Activated CD8-positive, alpha-beta memory T cell treated with anti-CD3 and anti-CD28 coated beads for 1 hour (primary cell): ENCODE measurements at places on chromosomes 16 and 17.
A peak's percentile ranks its signal among the peaks of the same experiment; 100 is the strongest.

GRCh38 chr16:14289692-14290340, 218.7 kb downstream of the MRTFB start:
- no peak for DNase-seq

DNA sequence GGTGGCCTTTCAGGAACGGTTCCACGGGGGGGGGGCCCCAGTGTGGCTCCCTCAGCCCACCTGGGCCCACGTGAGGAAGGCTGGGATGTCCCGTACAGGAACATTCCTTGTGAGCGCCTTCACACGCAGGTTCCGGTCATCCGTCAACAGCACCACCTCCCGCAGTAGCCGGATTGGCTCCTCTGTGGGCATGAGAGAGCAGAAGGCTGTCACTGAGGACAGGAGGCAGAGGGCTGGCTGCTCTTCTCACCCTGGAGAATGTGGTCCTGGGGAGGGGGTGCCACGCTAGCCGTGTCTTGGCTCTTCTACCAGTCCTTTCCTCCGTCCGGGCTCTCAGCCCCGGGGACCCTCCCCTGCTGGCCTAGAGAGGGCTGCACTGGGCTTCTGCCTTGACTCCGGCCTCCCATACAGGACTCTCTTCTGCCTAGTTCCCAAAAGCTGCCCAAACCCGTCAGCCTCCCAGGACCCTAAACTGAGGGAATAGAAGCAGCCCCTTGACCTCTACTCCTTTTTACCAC, 6.6 kb downstream of the HIC1 start:
- DNase-seq, result no peak

GRCh38 chr17:42288803-42289610, 709 bp downstream of the STAT5A start:
- DNase-seq, result no peak

DNA sequence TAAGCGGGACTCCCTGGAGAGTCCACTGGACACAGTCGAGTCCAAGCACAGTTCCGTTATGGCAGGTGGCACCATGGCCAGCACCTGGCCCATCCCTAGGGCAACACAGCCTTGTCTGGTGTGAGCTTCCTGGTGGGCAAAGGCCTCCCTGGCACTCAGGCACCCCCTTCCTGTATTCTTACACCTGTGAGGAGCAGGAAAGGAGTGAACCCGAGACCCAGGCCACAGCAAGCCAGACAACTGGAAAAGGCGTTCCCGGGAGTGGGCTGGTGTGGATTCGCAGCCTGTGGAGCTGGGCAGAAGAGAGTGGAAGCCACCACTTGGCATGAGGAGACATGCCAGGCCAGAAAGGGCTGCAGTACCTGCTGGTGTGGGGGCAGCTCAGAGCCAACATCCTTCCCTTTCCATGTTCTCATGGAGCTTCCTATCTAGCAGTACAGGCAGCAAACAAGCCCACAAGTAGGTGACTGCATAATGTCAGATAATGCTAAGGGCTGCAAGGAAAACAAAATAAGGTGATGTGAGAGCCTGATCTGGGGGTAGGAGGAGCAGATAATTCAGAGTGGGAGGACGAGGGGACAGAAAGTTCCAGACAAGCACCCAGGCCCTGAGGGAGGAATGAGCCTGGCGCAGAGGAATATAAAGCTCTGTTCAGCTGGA, 87.0 kb downstream of the GNAO1 start:
- DNase-seq, result no peak

GRCh38 chr16:50428116-50428515, 59.3 kb upstream of the BRD7 start:
- DNase-seq, result no peak

- no peak for DNase-seq
Measured at GRCh38 chr17:76671912-76672262, 28.3 kb upstream of the ST6GALNAC1 start.

DNA sequence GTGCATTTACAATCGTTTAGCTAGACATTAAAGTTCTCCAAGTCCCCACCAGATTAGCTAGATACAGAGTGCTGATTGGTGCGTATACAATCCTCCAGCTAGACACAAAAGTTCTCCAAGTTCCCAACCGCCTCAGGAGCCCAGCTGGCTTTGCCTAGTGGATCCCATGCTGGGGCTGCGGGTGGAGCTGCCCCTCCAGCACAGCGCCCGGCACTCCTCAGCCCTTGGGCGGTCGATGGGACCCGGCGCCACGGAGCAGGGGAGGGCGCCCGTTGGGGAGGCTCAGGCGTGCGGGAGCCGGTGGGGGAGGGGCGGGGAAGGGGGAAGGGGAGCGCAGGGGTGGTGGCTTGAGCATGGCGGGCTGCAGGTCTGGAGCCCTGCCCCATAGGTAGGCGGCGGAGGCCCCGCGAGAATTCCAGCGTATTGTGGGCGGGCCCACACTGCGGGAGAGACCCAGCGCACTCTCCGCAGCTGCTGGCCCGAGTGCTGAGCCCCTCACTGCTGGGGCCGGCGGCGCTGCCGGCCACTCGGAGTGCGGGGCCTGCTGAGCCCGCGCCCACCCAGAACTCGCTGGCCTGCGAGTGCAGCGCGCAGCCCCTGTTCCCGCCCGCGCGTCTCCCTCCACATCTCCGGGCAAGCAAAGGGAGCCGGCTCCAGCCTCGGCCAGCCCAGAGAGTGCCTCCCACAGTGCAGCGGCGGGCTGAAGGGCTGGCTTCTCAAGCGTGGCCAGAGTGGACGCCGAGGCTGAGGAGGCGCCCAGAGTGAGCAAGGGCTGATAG, 907.5 kb downstream of the CDH8 start:
- DNase-seq, result no peak

GRCh38 chr17:76281573-76282371, 16.6 kb downstream of the UBALD2 start:
- no peak for DNase-seq

- DNase-seq, result no peak
Measured at GRCh38 chr16:60905811-60906210, 1130.4 kb downstream of the CDH8 start.

GRCh38 chr16:71923941-71924690, 28.8 kb downstream of the IST1 start:
- no peak for DNase-seq

DNA sequence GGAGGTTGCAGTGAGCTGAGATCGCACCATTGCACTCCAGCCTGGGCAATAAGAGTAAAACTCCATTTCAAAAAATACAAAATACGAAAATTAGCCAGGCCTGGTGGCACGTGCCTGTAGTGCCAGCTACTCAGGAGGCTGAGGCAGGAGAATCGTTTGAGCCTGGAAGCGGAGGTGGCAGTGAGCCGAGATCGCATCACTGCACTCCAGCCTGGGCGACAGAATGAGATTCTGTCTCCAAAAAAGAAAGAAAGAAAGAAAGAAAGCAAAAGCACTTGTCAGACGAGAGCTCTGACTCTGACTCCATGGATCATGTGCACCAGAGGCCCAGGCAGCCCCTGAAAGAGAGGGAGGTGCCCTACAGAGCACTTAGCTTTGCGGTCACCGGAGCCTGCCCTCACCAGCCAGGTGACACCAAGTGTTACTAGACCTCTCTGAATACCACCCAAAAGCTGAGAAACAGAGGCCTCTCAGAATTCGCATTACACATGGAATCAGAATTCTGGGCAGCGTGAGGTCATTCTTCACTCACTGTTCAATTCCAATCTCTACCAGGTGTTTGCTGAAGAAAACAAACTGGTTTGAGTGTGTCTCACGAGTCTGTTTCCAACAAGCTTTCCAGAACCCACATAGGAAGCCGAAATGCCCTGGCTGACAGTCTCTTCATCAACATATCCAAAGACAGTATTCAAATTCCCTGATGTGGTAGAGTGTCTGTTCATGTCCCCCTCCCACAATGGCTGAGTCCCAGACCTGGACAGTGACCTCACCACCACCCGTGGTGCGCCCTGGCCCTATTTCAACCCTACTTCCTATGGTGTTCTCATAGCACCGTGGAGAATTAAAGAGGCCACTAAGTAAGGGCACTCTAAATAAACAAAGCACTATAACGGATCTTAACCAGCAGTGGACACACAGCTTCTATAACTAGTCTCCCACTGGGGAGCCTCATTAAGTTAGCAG, 1.5 kb downstream of the FLCN start:
- DNase-seq, result no peak

- DNase-seq, result no peak
Measured at GRCh38 chr17:10702574-10702973, 5.2 kb downstream of the ADPRM start.

- no peak for DNase-seq
Measured at GRCh38 chr17:81891303-81891552, 158 bp downstream of the ALYREF start.

DNA sequence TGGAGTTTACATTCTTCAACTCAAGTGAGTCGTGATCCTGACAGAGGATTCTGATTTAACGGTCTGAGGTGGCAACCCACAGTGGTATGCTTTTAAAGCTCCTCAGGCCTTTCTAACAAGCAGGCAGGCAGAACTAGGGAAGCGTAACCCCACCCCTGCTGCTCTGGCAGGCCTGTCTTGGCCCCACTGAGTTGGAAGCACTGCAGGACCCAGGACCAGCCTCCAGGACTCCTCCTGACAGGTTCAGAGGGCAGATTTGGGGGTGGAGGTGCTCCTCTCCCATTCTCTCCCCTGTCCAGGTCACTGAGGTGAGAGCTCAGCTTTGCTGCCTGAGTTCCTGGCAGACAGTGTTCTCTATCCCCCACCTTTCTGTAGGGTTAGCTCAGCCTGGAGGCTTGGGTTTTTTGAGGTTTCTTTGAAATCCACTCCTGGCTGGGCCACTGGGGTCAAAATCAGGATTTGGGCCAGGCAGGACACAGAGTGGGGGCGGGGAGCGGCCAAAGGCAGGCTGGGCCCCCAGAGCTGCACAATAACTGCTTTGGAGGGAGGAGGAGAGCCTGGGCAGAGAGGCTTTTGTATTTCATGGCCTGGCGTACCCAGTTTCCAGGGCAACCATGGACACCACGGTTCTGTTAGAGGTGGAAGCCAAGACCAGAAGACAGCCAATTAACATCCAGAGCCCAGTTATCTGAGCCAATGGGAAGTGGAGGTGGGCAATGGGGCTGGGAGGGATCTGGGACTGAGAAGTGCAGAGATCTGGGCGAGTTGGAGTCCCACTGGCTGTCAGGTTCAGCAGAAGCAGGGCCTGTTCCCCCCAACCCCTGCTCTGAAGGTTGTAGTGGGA, 9.5 kb downstream of the MRPL27 start:
- no peak for DNase-seq

DNA sequence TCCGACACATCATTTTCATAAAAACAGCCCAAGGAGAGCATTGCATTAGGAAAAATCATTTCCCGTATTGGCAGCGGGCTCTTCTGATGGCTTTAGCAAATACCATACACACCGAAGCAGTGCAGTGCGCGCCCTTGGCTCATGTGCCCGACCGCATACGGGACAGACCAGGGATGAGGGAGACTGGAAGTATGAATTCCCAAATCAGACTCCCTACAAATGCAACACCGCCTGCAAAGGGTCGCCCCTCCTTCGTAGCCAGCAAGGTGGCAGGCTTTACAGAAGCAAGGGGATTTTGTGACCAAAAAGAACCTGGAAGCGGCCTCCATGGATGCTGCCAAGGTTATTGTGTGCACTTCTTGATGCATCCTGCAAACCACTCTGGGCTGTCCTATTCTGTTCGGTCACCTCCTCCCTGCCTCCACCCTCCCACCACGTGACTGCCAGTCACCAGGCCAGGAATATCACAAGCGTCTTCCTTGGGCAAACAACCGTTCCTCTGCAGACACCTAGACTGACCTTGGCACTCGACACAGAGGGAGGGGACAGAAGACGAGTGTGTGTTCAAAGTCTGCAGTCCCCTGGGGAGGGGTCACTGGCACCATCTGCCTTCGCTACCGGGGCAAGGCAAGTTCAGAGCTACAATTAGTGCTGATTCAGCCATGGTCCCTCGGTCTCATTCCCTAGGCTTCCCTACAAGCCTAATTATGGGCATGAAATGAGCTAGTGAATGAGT, 460.4 kb downstream of the SLC39A11 start:
- DNase-seq, result no peak

DNA sequence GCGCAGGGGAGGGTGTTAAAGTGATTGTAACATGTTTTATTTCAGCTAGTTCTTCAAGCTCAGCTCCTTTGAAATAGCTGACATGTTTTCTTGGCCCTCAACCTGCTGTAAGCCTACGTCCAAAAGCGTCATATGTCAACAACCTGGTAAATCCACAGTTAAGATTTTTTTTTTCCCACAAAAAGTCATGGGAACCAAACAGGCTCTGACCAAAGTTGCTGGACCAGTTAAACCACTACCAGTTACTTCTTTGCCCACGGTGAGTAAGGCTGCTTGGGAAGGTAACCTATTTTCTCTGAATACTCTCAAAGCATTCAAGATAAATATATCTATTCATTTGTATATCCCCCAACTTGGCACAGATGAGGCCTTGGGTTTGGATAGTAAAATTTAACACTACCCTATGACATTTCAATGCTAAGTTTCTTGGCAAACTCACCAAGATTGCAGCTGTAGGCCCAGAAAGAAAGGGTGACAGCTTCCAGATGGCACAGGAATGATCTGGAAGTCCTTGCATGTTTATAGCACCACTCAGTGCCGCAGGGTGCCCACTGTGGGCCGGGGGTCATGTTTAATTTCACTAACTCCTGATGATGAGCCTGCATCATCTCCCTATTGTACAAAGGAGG, 166.2 kb downstream of the XYLT1 start:
- DNase-seq, result no peak

DNA sequence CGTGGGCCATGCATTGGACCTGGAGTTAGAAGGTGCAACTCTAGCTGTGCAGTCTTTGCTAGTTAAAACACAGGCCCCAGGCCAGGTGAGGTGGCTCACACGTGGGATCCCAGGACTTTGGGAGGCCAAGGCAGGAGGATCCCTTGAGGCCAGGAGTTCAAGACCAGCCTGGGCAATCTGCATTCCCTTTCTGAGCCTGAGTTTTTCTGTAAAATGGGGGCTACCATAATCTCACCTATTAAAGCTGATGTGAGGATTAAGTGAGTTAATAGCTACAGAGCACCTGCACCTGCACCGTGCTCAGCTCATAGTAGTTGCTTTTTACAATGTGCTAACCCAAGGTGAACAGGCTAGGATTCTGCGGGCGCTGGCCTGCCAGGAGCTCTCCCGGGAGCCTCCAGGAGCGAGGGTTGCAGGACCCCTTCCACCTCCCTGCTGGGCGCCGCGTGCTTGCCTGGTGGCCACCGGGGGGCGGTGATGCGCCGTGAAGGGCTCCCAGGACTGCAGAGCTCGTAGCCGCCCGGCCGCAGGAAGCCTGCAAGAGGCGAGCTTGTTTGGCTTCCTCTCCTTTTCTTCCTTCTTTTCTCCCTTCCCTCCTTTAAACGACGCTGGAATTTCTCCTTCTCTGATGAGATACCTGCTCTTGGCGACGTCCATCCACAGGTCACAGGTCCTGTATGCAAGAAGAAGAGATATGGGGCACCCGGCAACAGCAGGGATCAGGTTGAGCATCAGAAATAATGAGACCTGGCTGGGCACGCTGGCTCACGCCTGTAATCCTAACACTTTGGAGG, 51.3 kb downstream of the ZFP90 start:
- peak; percentile 51 for DNase-seq

DNA sequence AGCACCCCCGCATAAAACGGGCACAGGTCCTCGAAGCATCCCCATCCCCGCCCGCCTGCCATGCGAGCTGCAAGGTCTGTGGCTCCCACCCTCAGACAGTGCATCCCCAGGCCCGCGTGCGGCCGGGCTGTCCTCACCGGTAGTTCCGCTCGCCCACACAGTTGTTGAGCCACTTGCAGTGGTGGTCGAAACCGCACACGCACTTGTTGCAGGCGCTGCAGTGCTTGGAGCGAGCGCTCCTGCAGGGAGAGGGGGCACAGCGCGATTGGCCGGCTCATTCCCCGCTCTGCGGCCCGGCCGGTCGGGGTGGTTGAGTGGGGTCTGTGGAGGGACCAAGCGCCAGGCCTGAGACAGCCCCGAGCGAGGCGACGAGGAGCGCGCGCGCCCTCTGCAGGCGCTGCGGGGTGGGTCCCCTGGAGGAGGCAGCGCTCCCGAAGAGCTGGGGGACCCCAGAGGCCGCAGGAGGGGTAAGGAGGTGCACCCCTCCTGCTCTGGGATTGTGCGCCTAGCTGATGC, 6.0 kb upstream of the TPPP3 start:
- DNase-seq, result peak; percentile 12
